AG04450 (cell line): ENCODE measurements at places on chromosomes 13 and 19.

- DNase-seq: peak; percentile 60
Measured at GRCh38 chr19:1154731-1155351, 19.2 kb downstream of the SBNO2 start.

GRCh38 chr13:26460648-26461047, 96.8 kb upstream of the WASF3 start:
- no peak for DNase-seq

DNA sequence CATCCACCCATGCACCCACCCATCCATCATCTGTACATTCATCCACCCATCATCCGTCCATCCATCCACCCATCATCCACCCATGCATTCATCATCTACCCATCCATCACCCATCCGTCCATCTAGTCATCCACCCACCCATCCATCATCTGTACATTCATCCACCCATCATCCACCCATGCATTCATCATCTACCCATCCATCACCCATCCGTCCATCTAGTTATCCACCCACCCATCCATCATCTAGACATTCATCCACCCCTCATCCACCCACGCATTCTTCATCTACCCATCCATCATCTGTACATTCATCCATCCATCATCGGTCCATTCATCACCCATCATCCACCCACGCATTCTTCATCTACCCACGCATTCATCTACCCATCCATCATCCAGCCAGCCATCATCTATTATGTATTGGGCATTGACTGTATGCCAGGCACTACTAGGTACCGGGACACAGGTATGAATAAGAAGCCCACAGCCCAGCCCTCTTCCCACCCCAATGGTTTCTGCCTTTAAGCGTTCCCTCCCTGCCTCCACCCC, 16.7 kb upstream of the GALP start:
- DNase-seq: no peak

GRCh38 chr13:27421101-27421871, 3.1 kb upstream of the GTF3A start:
- DNase-seq: no peak

- DNase-seq: no peak
Measured at GRCh38 chr19:3225677-3226093, 1.2 kb downstream of the CELF5 start.

DNA sequence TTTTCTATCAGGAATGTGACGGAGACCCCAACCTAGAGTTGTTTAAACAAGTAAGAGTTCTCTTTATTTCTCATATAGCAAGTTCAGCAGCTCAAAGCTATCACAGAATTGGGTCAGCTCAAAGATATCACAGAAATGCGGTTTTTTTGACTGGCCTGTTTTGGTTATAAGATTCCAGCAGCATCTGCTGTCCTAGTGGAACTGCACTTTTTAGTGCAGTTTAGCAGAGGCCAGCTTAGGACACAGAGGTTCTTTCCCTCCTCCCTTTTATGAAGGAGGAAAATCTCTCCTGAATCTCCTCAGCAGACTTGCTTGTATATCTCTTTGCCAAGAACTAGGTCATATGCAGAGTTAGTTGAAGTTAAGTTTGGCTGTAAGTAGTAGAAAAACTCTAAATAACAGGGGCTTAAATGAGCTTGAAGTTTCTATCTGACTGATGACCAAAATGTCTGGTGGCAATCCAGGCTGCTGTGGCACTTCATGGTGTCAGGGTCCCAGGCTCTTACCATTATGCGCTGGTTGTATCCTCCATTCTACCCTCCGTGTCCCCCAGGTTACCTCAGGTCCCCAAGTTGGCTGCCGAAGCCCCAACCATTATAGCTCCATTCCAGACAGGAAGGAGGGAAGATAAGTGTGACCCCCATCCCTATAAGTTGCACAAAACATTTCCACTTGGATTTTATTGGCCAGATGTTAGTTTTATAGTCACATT, 6.6 kb downstream of the PPP2R1A start:
- no peak for DNase-seq

DNA sequence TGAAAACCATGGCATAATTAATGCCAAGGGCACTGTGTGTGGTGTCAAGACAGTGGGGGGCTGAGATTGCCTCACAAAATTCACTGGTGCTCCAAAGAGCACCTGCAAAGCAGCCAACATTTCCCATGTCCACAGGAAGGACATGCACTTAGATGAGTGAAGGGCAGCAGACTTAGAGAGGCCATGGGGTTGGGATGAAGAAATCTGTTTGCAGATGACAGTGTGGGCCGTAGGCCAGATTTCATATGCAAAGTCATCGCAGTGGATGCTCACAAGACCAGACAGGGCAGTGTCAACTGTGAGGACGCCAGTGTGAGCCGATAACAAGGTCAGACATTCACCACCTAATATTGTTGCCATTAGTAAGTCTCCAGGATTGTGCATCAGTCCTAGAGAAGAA, 773.4 kb downstream of the EFNB2 start:
- no peak for DNase-seq

- no peak for DNase-seq
Measured at GRCh38 chr19:12802267-12803106, 618 bp downstream of the THSD8 start.

- no peak for DNase-seq
Measured at GRCh38 chr19:4108767-4109625, 14.9 kb downstream of the MAP2K2 start.

DNA sequence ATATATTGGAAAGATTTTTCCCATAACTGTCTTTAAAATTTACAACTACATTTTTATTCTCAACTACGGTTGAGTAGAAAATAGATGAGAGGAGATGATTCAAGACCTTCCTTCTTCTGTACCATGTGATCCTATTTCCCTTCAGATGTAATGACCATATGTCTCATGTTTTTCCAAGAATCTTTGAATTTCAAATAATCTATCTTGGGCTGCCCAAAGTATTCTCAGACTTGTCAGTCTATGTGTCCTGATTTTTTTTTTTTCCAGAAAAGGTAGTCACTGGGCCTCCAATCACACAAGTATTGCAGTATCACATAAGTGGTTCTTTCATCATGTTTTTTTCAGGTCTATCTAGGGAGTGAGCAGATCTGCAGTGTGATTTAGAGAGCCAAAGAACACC, 392.4 kb downstream of the RFC3 start:
- DNase-seq: no peak

- no peak for DNase-seq
Measured at GRCh38 chr13:108346376-108346775, 76.9 kb downstream of the TNFSF13B start.

GRCh38 chr13:22665506-22665905, 515.3 kb upstream of the SGCG start:
- DNase-seq: no peak

DNA sequence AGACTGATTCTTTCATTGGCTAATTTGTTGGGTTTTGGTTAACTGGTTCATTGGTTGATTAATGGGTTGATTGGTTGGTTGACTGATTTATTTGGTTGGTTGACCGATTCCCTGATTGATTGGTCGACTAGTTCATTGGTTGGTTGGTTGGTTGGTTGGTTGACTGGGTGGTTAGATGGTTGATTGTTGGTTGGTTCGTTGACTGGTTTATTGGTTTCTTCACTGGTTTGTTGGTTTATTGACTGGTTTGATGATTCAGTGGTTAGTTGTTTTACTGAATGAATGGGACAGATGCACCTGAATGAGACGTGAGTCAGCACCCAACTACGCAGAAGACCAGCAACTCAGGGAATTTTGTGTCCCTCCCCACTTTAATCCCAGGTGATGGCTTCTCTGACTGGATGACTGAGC, 2.7 kb upstream of the NUP62 start:
- DNase-seq: no peak

GRCh38 chr19:43618921-43619261, 538 bp downstream of the ZNF428 start:
- DNase-seq: no peak

GRCh38 chr13:61149331-61149730, 266.3 kb downstream of the PCDH20 start:
- no peak for DNase-seq

DNA sequence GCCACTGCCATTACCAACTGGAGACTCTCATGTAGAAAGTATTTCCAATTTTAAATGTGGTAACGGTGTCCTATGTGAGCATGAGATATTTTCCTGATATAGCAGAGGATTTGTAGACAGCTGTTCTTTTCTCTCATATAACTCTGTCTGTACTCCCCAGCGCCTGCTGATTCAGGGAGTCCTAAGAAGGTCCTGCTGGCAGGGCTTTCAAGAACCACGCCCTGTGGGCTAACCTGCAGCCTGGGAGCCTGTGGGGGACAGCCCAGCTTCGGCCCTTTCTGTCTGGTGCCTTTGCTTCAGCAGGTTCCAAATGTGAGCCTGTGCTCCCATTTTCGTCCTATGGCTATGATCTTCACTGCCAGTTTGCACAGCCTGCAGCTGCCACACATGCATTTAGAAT, 316.8 kb downstream of the ATP8A2 start:
- no peak for DNase-seq

- DNase-seq: peak; percentile 13
Measured at GRCh38 chr13:94061301-94061700, 418.2 kb downstream of the DCT start.

DNA sequence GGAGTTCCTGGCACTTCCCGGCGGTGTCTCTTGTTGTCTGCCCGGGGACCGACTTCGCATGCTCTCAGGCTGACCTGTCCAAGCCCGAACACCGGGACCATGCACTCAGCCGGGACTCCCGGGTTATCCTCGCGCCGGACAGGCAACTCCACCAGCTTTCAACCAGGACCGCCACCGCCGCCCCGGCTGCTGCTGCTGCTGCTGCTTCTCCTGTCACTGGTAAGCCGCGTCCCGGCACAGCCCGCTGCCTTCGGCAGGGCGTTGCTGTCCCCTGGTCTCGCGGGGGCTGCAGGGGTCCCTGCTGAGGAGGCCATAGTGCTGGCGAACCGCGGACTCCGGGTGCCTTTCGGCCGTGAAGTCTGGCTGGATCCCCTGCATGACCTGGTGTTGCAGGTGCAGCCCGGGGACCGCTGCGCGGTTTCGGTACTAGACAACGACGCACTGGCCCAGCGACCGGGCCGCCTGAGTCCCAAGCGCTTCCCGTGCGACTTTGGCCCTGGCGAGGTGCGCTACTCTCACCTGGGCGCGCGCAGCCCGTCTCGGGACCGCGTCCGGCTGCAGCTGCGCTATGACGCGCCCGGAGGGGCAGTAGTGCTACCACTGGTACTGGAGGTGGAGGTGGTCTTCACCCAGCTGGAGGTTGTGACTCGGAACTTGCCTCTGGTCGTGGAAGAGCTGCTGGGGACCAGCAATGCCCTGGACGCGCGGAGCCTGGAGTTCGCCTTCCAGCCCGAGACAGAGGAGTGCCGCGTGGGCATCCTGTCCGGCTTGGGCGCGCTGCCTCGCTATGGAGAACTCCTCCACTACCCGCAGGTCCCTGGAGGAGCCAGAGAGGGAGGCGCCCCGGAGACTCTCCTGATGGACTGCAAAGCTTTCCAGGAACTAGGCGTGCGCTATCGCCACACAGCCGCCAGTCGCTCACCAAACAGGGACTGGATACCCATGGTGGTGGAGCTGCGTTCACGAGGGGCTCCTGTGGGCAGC, 661 bp downstream of the FREM2 start:
- no peak for DNase-seq

DNA sequence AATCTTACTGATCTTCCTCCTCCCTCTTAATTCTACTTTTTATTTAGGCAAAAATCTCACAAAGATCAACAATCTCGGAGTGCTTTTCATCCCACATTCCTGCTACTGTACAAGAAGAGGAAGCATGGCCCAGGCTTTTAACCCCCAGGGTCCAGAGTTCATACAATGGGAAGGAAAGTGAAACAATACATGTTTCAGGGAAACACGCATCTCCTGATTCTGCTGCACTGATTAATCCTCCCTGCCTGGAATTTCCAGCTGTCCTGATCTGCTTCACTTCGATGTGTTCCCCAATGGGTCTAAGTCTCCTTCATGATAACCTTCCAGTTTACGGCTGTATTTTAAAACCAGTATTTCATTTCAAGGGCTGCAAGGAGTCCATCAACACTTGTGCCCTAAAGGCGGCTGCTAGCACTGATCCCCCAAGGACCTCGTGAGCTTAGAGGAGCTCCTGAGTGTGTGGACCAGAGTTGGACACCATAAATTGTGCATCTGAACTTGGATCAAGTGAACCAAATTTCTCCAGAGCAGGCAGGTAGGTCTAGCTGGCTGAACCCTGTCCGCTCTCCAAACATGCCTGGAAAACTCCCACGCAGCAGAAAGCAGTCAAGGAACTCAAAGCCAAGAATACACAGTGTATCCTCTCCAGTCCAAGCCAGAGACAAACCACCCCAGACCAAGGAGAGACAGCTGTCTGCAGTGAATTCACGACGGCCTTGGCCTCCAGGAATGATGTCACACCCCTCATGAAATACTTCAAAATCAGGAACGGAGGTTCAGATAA, 44.3 kb downstream of the COL4A1 start:
- no peak for DNase-seq
